ENCODE measurements at places on chromosomes 16 and 17.

- DNase-seq, result no peak
These were observed 12.3 kb downstream of the HMOX2 start for GRCh38 chr16:4488499-4488967.

- DNase-seq, result no peak
These were observed 282.1 kb upstream of the IRX5 start for GRCh38 chr16:54648575-54648974.

DNA sequence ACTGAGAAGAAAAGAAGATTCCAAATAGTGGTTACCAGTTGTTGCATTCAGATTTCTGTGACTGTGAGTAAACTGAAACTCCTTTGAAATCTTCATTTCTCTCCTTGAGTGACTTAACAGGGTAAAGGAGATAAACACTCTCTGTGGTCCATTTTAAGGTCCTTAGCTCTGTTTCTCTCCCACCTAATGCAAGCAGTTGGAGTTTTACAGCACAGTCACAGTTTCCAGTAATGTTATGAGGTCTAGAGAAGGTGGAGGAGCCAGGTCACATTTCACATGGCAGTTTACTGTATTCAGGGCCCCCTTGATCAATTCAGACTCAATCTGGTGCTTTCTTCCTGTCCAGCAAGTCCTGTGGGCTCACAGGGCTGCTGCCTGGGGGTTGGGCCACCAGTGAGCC, 32.2 kb upstream of the SLC12A3 start:
- DNase-seq, result no peak

GRCh38 chr17:8153957-8154607, 1.9 kb upstream of the PER1 start:
- DNase-seq, result peak; percentile 92

DNA sequence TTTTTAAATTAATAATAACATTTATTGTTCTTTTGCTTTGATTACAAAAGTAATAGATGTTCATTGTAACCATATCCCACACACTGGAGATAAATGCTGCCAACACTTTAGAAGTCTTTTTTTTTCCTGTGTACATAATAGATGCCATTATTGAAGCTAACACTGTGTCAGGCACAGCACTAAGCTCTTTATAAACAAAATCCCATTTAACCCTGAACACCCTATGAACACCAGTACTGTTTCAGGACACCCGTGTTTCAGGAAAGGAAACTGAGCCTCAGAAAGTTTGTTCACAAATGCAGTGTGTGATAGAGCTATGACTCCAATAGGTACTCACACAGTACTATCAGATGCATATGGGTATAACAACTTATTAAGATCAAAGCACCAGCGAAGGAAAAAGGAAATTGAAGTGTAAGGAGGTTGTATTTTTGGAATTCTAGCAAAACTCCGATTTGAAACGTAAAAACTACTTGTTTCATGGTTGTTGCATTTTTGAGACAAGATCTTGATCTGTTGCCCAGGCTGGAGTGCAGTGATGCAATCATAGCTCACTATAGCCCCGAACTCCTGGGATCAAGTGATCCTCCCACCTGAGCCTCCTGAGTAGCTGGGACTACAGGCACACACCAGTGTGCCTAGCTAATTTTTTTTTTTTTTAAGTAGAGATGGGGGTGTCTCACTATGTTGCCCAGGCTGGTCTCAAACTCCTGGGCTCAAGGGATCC, 2.0 kb upstream of the KIFC3 start:
- no peak for DNase-seq

DNA sequence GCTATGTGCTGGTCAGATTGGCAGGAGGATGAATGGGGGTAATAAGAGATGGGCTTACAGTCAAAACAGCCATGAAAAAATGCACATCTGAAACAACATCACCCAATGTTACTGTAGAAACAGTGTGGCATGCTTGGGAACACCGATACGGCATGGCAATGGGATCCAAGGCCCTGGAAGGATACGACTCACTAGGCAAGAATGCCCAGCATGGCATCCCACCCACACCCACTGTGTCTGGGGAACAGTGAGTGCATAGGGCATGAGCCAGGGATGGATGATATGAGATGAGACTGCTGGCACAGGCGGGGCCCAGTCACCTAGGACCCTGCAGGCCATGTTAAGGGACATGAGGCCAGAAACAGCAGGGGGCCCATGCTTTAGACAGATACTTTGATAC, 11.5 kb downstream of the TRIM25 start:
- DNase-seq, result no peak

GRCh38 chr16:72458035-72458434, 286.1 kb upstream of the PMFBP1 start:
- DNase-seq, result no peak

GRCh38 chr17:80766290-80766855, 221.7 kb downstream of the RPTOR start:
- DNase-seq, result no peak

GRCh38 chr16:81740169-81740568, 38.9 kb upstream of the PLCG2 start:
- no peak for DNase-seq

GRCh38 chr16:89024546-89025060, 47.6 kb upstream of the CBFA2T3 start:
- DNase-seq, result no peak

- DNase-seq, result no peak
These were observed 6.0 kb upstream of the GLIS2 start for GRCh38 chr16:4309833-4310266.

DNA sequence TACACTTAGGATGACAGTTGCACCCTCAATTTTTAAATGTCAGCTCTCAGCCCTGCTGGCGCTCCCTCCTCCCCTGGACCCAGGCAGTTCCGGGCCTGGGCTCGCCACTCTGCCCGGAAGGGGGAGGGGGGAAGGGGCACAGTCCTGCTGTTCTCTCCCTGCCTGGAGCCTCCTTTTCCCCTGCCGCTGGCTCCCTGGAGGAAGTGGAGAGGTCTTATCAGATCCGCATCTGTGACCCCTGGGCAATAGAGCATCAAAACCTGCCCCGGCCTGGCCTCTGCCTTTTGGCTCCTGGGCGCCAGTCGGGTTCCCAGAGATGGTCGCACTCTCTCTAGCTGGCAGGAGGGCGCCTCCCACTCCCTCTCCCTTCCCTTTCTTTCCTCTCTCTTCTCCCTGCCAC, 149.3 kb downstream of the IRF8 start:
- no peak for DNase-seq

DNA sequence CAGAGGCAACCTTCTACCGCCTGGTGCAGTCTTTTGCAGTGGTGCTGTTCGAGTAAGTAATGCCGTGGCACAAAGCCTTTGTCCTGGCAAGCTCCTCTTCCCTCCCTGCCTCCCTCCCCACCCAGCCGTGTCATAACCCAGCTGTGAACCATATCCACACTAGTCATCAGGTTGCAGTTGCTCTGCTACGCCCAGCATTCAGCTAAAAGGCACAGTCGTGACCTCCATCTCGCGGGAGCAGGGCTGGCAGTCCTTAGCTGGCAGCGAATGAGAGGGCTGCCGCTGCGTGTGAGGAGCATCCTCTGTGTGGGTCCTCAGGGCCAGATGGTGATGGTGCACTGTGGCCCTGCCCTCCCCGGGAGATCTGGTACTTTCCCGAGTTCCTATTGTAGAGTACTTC, 39.3 kb downstream of the CIBAR2 start:
- no peak for DNase-seq

GRCh38 chr17:8580952-8581658, 49.4 kb downstream of the MYH10 start:
- no peak for DNase-seq

- DNase-seq, result no peak
These were observed 60.6 kb downstream of the C16orf82 start for GRCh38 chr16:27127308-27127707.

GRCh38 chr17:75457047-75457654, 716 bp downstream of the TMEM94 start:
- DNase-seq, result peak; percentile 56

GRCh38 chr17:75228305-75228704, 22.8 kb downstream of the NUP85 start:
- DNase-seq, result no peak

- DNase-seq, result no peak
These were observed 54.9 kb upstream of the GPRC5B start for GRCh38 chr16:19939553-19939952.

- no peak for DNase-seq
These were observed 121.0 kb downstream of the COPRS start for GRCh38 chr17:31738067-31738466.

DNA sequence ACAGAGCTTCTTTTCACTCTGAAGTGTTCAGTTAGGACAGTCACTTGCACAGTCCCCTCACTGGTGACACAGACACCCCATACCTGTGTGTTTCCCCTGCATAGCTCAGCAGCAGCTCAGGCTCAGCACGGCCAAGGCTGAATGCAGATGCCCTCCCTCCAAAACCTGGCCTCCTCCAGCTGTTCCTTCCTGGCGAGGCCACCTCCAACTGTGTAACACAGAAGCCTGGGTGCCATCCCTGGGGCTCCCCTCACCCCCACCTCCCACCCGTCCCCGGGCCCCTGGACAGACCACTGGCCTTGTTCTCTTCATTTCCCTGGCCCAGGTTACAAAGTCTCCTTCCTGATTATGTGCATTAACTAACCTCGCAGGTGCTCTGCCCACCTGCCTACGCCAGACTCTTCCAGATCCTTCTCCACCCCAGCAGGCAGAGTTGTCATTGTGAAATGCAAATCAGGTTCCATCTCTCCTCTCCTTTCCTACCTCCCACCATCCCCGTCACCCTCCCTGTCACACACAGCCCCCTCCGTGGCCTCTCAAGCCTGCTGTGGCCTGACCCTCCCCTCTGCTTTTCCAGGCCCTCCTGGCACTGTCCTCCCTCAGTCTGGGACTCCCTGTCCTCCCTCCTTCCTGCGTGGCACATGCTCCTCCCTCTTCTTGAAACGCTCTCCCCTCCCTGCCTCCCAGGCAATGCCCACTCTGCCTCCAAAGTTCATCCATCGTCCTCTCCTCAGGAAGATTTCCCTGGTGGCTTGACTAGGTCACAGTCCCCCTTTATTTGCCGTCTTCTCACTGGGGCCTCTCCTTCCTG, 26.4 kb downstream of the MLYCD start:
- peak; percentile 28 for DNase-seq

- no peak for DNase-seq
These were observed 201.2 kb upstream of the RPL38 start for GRCh38 chr17:74002241-74002640.

- DNase-seq, result no peak
These were observed 4.5 kb upstream of the NR1D1 start for GRCh38 chr17:40104594-40105486.

GRCh38 chr16:75593825-75594820, 27.9 kb downstream of the GABARAPL2 start:
- DNase-seq, result no peak

- peak; percentile 49 for DNase-seq
These were observed 455.5 kb downstream of the SOX9 start for GRCh38 chr17:72576289-72576759.

DNA sequence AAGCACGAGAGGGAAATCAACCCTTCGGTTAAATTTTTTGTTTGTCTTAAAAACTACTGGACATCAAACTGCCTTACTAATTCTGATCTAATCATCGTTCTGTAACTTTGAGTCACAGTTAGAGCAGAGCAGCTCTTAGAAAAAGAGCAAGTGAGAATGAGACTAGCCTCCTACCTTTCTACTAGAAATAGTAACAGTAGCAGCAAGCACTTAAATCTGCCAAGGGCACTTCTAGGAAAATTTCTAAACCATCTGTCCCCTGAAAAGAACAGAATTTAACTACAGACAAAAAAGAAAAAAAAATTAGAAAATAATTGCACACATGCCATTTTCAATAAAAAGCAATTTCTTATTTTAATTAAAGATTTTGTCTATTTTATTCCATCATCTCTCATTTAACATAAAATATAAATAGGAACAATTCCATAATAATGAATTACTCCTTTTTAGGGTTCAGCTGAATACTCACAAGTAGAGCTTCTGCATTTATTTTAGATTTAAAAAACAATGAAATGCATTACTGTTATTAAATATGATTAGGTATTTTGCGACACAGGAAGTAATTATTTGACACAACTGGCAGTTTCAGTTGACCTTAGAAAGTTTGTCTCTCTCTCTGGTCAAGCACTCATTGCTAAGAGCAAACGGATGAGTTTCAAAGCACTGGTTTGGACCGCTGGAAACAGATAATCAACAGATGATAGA, 250.8 kb upstream of the SOX9 start:
- DNase-seq, result no peak

- DNase-seq, result peak; percentile 17
These were observed 27.2 kb upstream of the SKAP1 start for GRCh38 chr17:48457080-48457836.

DNA sequence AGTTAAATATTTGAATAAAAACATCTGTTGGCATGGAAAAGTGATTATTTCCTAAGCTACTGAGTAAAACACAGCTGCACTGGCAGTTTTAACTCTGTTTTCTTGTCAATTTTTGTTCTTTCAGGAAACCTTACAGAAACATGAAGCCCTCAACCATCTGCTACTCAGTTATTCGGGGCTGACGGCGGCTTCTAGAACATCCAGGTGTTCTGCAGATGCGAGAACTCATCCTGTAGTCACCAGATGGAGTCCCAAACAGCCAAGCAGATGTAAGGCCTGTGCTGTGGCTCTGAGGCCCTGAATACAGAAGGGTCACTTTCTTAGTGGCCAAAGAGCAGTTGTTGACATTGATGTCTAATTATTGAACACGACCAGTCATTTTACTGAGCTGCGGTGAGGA, 15.5 kb downstream of the ARSG start:
- no peak for DNase-seq

- no peak for DNase-seq
These were observed 55.0 kb downstream of the SPACA3 start for GRCh38 chr17:33046361-33047255.

GRCh38 chr16:48904333-48904732, 294.4 kb upstream of the N4BP1 start:
- no peak for DNase-seq

- DNase-seq, result no peak
These were observed 10.0 kb upstream of the PRR29 start for GRCh38 chr17:63988127-63988478.

DNA sequence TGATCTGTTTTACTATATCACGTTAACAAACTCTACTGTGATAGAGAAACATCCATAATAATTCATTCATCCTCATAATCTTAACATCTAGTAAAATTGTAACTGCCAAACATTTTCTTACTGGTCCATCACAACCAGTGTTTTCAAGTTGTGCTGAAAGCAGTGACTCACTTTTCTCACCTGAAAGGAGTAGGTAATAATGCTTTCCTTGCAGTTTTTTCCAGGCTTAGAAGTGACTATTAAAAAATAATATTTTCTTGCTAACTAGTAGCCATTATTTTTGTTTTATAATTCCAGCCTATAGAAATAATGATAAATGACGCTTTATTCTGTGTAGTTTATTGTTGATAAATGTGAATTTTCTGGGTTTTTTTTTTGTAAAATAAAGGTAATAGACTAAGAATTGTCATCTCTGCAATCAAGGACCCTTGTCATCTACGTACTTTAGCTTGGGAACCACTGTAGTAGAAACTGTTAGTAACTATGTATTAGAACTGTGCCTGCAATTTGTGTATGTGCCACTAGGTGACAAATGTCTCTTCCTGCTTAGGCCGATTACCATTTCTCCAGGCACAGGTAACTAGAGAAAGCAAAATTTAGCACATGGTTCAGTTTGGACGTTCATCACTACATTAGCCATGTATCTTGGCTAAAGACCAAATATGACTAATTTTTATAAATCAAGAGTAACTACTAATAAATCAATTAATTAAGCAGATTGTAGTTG, 409.4 kb upstream of the ERCC4 start:
- no peak for DNase-seq

- DNase-seq, result no peak
These were observed 13.7 kb downstream of the METTL22 start for GRCh38 chr16:8634991-8635736.

GRCh38 chr17:46028981-46029565, 30.0 kb downstream of the STH start:
- no peak for DNase-seq
